ENCODE measurements at places on chromosomes 13 and 19.

- no peak for DNase-seq
These were observed 16.8 kb downstream of the CCL25 start for GRCh38 chr19:8069096-8069973.

DNA sequence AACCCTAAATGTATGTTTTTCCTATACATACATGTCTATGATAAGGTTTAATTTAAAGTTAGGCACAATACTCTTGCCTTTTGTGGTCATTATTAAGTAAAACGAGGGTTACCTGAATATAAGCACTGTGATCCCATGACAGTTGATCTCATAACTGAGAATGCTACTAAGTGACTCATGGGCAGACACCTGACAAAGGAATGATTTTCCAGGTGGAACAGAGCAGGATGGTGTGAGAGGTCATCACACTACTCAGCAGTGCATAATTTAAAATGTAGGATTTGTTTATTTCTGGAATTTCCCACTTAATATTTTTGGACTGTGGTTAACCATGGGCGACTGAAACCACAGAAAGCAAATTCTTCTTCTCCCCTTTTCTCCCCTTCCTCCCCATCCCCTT lies 178.9 kb downstream of the UGGT2 start:
- no peak for DNase-seq

GRCh38 chr13:41533266-41534052 lies 76.1 kb downstream of the RGCC start:
- DNase-seq = peak; percentile 89

GRCh38 chr13:62687732-62688131 lies 1272.1 kb upstream of the PCDH20 start:
- DNase-seq = no peak

- no peak for DNase-seq
These were observed 28.5 kb downstream of the MYCBP2 start for GRCh38 chr13:77298426-77298825.

Data from vagina (tissue), 2 donors.